ENCODE measurements at places on chromosomes 7 and 10. TPM values are rescaled to one million over a fixed set of nuclear protein-coding genes. Genes with fewer than 3 reads are reported as not detected.

GRCh38 chr7:3844540-3845151, 543.6 kb downstream of the SDK1 start:
- no peak overlapping the region for H3K27ac ChIP-seq
- H3K27me3 ChIP-seq: no peaks in the 10 kb centered on the region
- H3K4me1 ChIP-seq: no peaks in the 10 kb centered on the region
- no peaks in the 10 kb centered on the region for H3K36me3 ChIP-seq

- H3K36me3 ChIP-seq: no peaks in the 10 kb centered on the region
- H3K4me3 ChIP-seq: no peak overlapping the region
- H3K27me3 ChIP-seq: no peaks in the 10 kb centered on the region
- H3K4me1 ChIP-seq: peaks cover 53% of the 10 kb centered on the region
Observed at GRCh38 chr7:17623546-17624185, 316.6 kb downstream of the SNX13 start.

- no peaks in the 10 kb centered on the region for H3K27me3 ChIP-seq
- H3K36me3 ChIP-seq: peaks cover under 1% of the 10 kb centered on the region
- H3K4me1 ChIP-seq: no peaks in the 10 kb centered on the region
- H3K4me3 ChIP-seq: no peak overlapping the region
- no peak overlapping the region for H3K27ac ChIP-seq
Observed at GRCh38 chr10:24501056-24501711, 222.5 kb downstream of the ARHGAP21 start.

DNA sequence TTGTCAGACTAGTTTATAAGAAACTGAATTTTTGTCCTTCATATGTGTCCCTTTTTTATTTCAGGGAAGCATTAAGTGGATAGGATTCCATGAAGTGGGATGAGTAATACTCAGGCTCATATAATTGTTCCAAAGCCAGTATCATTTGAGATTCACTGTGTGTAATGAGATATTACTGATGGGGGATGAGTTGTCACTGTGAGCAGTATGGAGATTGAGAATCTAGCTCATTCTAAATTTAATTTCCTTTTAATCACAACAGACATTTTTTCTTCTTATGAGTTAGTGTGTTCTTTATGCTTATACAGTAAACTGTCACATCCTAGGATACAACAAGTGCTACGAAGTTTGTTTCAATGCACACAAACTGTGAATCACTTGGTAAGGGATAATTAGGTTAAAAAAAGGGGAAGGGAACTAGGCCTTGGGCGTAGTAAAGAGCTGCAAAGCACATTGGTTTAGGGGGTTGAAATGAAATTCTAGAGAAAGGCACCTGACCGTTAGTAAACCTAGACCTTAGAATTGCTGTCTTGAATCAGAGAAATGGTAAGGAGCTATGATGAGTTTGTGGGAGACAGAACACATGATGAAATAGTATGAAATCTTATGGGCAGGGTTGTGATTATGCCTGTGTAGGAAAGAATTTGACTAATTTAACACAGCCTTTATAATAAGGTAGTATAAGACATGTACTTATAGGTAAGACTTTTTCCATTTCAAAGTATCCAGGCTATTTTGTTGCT, 153.4 kb downstream of the MLLT10 start:
- no peaks in the 10 kb centered on the region for H3K36me3 ChIP-seq
- no peak overlapping the region for H3K4me3 ChIP-seq
- no peaks in the 10 kb centered on the region for H3K4me1 ChIP-seq

DNA sequence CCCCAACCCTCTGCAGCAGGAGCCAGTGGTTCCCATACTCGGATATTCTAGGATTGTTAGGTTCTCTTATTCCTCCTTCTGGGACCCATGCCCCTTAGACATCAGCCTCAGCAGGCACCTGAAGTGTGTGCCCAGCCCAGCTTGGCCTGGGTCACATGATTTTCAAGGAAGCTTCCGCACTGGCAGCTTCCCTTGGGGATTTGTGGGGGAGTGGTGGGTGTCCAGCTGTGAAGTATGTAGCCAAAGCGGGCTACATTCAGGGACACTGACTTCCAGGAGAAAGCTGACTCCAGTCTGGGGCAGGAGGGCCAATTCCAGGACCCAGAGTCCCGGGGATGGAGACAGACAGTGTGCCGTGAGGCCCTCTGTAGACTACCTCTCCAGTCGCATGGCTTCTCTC, 1.3 kb downstream of the LDB1 start:
- peaks cover 31% of the 10 kb centered on the region for H3K4me1 ChIP-seq
- no peak overlapping the region for H3K27ac ChIP-seq
- H3K4me3 ChIP-seq: peak overlapping the region; percentile 84
- H3K36me3 ChIP-seq: no peaks in the 10 kb centered on the region
- H3K27me3 ChIP-seq: no peaks in the 10 kb centered on the region

- no peak overlapping the region for H3K27ac ChIP-seq
- H3K36me3 ChIP-seq: no peaks in the 10 kb centered on the region
- no peak overlapping the region for H3K4me3 ChIP-seq
- no peaks in the 10 kb centered on the region for H3K27me3 ChIP-seq
- no peaks in the 10 kb centered on the region for H3K4me1 ChIP-seq
Observed at GRCh38 chr10:14687340-14687739, 87.4 kb downstream of the FAM107B start.

- H3K4me1 ChIP-seq: peaks cover 8% of the 10 kb centered on the region
- DNase-seq: no peak
- 0 out of 2 replicates have a peak, but pooled peaks cover 4% of the 10 kb centered on the region for H3K27me3 ChIP-seq
- no peak overlapping the region for H3K27ac ChIP-seq
- no peak overlapping the region for H3K4me3 ChIP-seq
Observed at GRCh38 chr7:106155027-106155426, 42.9 kb upstream of the SYPL1 start.

DNA sequence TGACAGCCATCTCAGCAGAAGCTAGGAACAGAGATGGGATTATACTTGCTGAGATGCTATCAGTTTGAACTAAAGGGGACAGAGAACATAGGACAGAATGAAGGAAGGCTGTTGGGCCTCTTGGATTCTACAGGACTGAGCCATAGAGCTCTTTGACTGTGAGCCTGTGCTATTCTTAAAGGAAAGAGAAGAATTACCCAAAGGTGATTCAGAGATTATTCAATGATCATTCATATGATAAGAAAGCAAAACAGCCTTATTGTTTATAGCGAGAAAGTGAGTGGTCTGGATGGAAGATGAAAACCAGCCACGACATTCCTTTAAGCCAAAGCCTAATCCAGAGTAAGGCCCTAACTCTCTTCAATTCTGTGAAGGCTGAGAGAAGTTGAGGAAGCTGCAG, 69.7 kb upstream of the NEUROD6 start:
- no peak overlapping the region for H3K4me3 ChIP-seq
- peaks cover 55% of the 10 kb centered on the region for H3K4me1 ChIP-seq
- no peaks in the 10 kb centered on the region for H3K36me3 ChIP-seq
- H3K27me3 ChIP-seq: no peaks in the 10 kb centered on the region
- peak; percentile 79 for DNase-seq

GRCh38 chr10:35416619-35417312, 80.5 kb downstream of the CCNY start:
- H3K27me3 ChIP-seq: no peaks in the 10 kb centered on the region
- H3K4me1 ChIP-seq: peaks cover 35% of the 10 kb centered on the region
- no peak overlapping the region for H3K27ac ChIP-seq
- no peak overlapping the region for H3K4me3 ChIP-seq
- no peaks in the 10 kb centered on the region for H3K36me3 ChIP-seq

DNA sequence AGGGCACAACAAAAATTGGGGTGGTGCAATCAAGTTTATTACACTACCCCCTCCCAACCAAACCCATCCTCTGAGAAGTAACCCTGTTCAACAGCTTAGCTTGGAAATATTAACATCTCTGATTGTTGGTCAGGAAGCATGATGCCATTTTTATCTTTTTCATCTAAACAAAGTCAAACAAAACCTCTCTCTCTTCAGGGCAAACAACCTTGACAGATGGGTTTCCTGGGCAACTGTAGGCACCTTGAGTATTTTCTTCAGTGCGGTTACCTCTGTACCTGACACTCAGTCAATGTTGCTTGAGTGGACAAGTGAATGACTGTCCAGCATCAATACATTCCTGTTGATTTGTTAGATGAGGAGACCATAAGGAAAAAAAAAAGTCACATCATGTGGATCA, 183.6 kb downstream of the NRP1 start:
- no peaks in the 10 kb centered on the region for H3K27me3 ChIP-seq
- 0 out of 2 replicates have a peak overlapping the region, but pooled peaks have one; percentile 0 for H3K27ac ChIP-seq
- DNase-seq: peak; percentile 92
- peaks cover 24% of the 10 kb centered on the region for H3K4me1 ChIP-seq
- no peak overlapping the region for H3K4me3 ChIP-seq

DNA sequence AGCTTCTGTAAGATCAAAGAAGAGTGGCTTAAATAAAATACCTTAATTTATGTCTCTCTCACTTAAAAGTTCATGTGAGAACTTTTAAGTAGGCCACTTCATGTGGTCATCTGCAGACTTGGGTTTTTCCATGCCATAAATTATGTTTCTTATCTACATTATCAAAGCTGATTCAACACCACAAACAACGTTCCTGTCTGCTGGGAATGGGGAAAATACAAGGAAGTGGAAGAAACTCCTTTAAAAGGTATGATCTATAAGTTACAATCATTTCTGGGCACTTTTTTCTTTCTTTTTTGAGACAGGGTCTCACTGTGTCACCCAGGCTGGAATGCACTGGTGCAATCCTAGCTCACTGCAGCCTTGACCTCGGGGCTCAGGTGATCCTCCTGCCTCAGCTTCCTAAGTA, 16.9 kb upstream of the OTUD1 start:
- no peaks in the 10 kb centered on the region for H3K27me3 ChIP-seq
- DNase-seq: peak; percentile 43

DNA sequence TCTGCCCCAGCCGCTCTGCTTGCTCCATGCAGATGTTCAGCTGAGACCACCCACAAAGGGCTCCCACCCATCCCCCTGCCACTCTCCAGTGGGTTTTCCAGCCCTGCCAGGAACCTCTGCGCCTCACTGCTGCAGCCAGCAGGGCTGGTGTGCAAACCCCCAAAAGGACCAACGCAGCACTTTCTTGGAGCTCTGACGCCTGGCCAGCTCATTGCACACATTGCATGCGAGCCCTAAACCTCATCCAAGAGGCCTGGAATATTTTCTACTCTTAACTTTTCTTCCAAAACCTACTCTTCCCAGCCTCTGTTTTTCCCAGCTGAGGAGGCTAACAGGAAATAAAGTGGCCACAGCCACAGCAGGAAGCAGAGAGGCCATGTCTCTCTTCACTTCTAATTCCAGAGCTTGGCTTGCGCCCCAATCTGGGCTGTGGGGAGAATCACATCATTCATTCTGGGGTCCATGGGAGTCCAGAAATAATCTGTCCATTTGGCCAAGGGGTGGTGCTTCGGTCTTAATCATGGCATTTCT, 4.6 kb upstream of the FAM170B start:
- H3K27ac ChIP-seq: peak overlapping the region; percentile 16
- peaks cover 36% of the 10 kb centered on the region for H3K27me3 ChIP-seq
- no peaks in the 10 kb centered on the region for H3K36me3 ChIP-seq
- no peak overlapping the region for H3K4me3 ChIP-seq

Gene POLR2J3
- 35.2 TPM for total RNA-seq

Gene PRPS1L1
- not detected for total RNA-seq

Gene GFRA1
- not detected for total RNA-seq

Gene GNB2
- 227 TPM for total RNA-seq

Gene ASB4
- not detected for total RNA-seq

Gene GIMAP6
- 1.2 TPM for total RNA-seq

Gene WNT2
- not detected for total RNA-seq

Data from PC-3 (cell line).